Smooth muscle cell of trachea (primary cell): ENCODE measurements at places on chromosomes 11 and 22. TPM values are rescaled to one million over a fixed set of nuclear protein-coding genes. Genes with fewer than 3 reads are reported as not detected.

The CCDC15 gene
- 0.83 and 3.6 TPM in 2 replicates for total RNA-seq

The TPBGL gene
- total RNA-seq = under 0.01 TPM in 1 of 2 replicates, not detected in the other

The OR6A2 gene
- 0.17 and 0.73 TPM in 2 replicates for total RNA-seq

The KCNC1 gene
- under 0.01 and 0.17 TPM in 2 replicates for total RNA-seq

The HORMAD2 gene
- 0.15 TPM in 1 of 2 replicates, not detected in the other for total RNA-seq

The ARHGAP20 gene
- total RNA-seq = 13.8 and 16.0 TPM in 2 replicates

The IFTAP gene
- total RNA-seq = 33.7 and 46.5 TPM in 2 replicates

The CD82 gene
- 28.2 and 95.3 TPM in 2 replicates for total RNA-seq

The KRTAP5-1 gene
- not detected in 2 replicates for total RNA-seq
